ENCODE measurements at places on chromosomes 2 and 18.

DNA sequence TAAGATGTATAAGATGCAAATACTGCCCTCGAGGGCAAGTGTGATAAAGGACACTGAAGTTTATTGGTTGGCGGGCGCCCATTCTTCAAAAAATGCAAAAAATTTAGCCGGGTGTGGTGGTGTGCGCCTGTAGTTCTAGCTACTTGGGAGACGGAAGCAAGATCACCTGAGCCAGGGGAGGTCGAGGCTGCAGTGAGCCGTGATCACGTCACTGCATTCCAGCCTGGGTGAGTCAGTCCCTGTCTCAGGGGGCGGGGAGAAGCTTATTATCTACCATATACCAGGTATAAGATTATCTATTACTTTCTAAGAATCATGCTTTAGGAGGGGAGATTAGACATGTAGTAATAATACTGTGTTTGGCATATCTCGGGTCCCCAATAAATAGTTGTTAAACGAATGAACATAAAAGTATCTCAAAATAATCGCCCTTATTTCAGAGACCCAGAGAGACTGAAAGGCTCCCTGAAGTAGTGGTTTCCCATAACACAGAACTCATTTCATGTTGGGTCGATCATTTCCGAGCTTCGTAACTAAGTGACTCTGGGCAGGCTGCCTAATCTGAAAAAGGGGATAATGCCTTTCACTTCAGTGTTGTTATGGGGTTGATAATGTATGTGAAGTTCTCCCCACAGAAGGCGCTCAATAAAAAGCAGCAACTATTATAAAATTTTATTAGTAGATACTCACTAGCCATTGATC lies 1.2 kb upstream of the SELENOI start:
- DNase-seq: peak; percentile 81

- DNase-seq: no peak
Measured at GRCh38 chr18:36181898-36182506, 5.3 kb upstream of the MOCOS start.

- no peak for DNase-seq
Measured at GRCh38 chr2:85952196-85952734, 63.5 kb upstream of the ST3GAL5 start.

- no peak for DNase-seq
Measured at GRCh38 chr2:65530547-65531320, 98.3 kb upstream of the SPRED2 start.

GRCh38 chr2:28780496-28780895 lies 28.9 kb downstream of the PPP1CB start:
- DNase-seq: no peak

GRCh38 chr2:5359397-5359796 lies 332.8 kb upstream of the SOX11 start:
- DNase-seq: no peak

GRCh38 chr2:137155356-137156104 lies 390.2 kb downstream of the THSD7B start:
- DNase-seq: no peak

DNA sequence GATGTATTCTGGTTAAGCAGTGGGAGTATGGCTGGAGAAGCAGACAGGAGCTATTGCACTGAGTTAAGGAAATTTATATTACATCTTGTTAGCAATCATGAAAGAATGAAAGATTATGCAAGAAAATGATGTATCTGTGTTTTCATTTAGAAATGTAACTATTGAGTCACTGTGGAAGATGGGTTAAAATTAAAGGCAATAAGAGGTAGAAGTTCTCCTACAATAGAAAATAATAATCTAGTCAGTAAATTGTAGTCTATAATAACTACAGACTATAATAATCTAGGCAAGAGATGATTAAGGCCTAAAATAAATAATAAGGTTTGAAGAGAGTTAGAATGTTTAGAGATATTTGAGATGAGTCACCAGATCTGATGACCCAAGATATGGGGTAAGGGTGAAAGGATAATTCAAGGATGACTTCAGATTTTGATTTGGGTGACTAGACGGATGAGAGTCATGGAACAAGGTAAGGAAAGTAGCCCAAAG lies 371.9 kb upstream of the KCNH7 start:
- DNase-seq: no peak

DNA sequence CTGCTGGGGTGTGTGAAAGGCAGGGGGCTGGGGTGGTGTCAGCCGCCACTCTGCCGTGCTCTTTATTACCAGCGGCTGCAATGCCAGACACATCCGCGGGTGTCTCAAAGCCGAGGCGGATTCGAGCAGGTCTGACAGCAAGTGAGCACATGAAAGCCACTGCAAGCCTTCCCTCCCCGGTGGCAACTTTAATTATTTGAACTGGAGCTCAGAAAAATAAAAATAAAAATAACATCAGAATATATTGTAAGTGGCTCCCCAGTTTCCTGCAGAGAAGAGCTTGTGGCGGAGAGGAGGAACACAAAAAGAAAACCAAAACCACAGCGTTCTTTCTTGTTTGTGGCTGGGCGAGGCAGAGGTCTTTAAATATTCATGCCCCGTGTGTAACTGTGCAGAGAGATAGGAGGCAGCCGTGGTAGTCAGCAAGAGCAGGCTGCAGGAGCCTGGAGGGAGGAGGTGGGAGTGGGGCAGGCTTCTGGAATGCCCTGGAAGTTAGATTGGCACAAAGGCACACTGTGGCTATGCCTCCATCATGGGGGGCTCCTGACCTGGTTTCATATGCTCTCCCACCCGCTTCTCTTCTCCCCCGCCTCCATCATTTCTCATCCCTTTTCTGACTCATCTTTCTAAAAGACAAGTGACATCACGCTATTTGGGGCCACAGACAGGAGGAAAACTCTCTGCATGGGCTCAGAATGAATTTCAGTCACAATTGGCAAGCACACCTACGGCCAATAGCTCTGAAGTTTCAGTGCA lies 199.8 kb downstream of the CLIP4 start:
- no peak for DNase-seq

DNA sequence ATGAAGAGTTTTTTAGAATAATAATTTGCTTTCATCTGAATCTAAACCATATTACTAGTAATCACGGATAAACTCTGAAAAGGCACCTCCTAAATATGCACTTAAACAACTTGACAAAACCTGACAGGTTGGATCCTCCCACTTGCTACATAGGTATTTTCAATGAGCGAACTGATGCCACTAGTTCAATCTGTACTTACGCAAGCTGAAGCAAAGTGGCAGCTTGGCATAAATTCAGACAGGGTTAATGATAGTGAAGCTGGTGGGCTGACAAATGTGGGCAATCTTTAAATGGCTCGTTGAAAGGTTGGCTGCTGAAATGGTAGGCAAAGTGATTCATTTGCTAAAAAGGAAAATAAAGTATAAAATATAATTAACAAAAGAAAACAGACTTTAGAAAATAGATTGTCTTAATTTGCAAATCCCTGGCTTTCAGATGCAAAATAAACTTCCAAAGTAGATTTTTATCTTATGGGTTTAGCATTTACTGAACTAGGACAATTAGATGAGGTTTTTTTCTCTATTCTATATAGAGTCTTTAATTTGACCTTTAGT lies 1713.5 kb upstream of the SLC39A10 start:
- no peak for DNase-seq

DNA sequence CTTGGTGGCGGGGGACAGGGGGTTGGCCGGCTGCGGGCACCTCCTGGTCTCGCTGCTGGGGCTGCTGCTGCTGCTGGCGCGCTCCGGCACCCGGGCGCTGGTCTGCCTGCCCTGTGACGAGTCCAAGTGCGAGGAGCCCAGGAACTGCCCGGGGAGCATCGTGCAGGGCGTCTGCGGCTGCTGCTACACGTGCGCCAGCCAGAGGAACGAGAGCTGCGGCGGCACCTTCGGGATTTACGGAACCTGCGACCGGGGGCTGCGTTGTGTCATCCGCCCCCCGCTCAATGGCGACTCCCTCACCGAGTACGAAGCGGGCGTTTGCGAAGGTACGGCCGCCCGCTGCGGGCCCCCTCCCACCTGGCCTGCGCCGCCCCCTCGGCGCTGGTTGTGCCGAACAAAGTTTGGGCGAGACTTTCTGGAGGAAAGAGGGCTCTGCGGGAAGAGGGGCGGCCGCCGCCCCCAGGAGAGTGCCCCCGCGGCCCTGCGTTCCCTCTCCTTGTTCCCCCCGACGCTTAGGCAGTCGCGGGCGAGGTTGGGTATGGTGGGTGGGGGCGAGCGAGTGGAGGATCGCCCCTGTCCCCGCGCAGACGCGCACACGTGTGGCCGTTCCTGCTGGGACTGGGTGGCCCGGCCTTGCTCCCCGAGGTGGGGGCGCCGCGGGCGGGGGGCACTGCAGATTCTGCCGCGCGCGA lies 866 bp downstream of the CRIM1 start:
- DNase-seq: peak; percentile 62

GRCh38 chr2:150036622-150037021 lies 449.0 kb upstream of the MMADHC start:
- no peak for DNase-seq

GRCh38 chr2:153595939-153596338 lies 117.4 kb upstream of the RPRM start:
- no peak for DNase-seq

DNA sequence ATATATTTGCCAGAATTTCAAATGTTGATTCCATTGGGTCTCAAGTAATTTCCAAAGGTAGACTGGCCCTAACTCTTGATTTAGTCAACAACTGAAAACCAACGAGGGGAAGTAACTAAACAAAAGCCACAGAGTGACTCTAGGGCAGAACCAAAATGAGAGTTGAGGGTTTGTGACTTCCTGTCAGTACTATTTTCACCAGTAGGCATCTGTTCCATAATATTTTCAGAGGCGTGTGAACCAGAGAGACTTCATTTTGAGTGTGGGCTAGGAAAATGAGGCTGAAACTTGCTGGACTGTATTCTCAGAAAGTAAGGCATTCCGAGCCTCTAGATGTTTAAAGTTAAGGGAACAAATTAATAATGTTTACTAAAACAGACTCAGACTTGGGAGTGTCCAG lies 70.6 kb downstream of the GDF7 start:
- DNase-seq: no peak
